A549 (cell line): ENCODE measurements at places on chromosomes 2 and 18. TPM values are rescaled to one million over a fixed set of nuclear protein-coding genes. Genes with fewer than 3 reads are reported as not detected.

Gene GPR45
- polyA plus RNA-seq = 0.09 TPM in 1 of 3 replicates, not detected in the others

Gene TNS1
- polyA plus RNA-seq = 7.7 to 11.4 TPM (median 10.6 TPM) in 3 replicates

Gene ERFE
- 2.0 to 3.6 TPM (median 2.6 TPM) in 3 replicates for polyA plus RNA-seq

Gene DSC2
- 0.63 to 0.87 TPM (median 0.73 TPM) in 3 replicates for polyA plus RNA-seq

Gene SERPINB12
- not detected in 3 replicates for polyA plus RNA-seq

Gene ITPRIPL1
- not detected in 3 replicates for polyA plus RNA-seq

Gene CMPK2
- 0.22 to 0.41 TPM (median 0.22 TPM) in 3 replicates for polyA plus RNA-seq

Gene BCL2L11
- polyA plus RNA-seq = 9.6 to 17.4 TPM (median 14.5 TPM) in 3 replicates

Gene NT5DC4
- polyA plus RNA-seq = not detected in 3 replicates

Gene MALL
- polyA plus RNA-seq = 115 to 123 TPM (median 123 TPM) in 3 replicates

Gene COPS7B
- polyA plus RNA-seq = 29.4 to 34.3 TPM (median 33.4 TPM) in 3 replicates

Gene IL1RL1
- polyA plus RNA-seq = 0.03 to 0.04 TPM (median 0.03 TPM) in 3 replicates

Gene HTR2B
- polyA plus RNA-seq = 0.21 to 0.30 TPM (median 0.22 TPM) in 3 replicates

Gene FBXO15
- 0.83 to 1.4 TPM (median 1.3 TPM) in 3 replicates for polyA plus RNA-seq

Gene CKAP2L
- polyA plus RNA-seq = 14.0 to 17.1 TPM (median 15.9 TPM) in 3 replicates

Gene RGPD4
- 0.01 to 0.03 TPM (median 0.01 TPM) in 3 replicates for polyA plus RNA-seq

Gene HAAO
- not detected in 3 replicates for polyA plus RNA-seq

Gene LONRF2
- polyA plus RNA-seq = 4.7 to 5.5 TPM (median 4.8 TPM) in 3 replicates
